ENCODE measurements at places on chromosomes 5 and 9.

DNA sequence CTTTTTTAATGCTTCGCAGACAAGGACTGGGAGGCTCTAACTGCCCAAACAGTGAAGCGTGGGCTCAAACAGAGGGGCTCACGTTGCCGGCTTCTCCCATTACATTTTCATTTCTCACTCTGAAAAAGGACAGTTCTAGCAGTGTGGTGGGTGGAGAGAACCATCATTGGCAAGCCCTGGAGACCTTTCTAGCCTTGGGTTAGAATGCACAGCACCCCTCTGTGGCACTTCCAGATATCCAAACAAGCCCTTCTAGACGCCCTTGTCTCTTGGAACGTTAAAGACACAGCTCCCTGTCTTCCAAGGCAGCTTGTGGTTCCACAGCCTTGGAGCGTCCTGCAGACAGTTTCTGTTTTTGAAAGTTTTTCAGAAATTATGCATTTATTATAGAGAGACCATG, 52.1 kb downstream of the MVB12B start:
- no peak for DNase-seq

DNA sequence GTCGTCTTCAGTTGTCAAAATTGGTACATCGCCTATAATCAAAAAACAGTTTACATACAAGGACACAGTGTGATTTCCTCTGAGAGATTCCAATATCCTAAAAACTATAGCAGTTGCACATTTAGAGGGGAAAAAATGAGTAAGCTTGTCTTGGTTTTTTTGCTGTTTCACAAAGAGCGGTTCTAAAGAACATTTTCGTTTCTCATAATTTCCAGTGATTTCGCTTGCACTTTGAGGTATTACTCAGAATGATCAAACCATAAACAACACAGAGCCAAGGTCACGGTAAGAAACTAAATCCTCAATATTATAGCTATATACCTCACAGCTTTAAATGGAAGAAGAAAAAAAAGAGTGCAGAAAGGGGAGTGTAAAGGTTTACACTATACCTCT, 861 bp downstream of the MTX3 start:
- no peak for DNase-seq

DNA sequence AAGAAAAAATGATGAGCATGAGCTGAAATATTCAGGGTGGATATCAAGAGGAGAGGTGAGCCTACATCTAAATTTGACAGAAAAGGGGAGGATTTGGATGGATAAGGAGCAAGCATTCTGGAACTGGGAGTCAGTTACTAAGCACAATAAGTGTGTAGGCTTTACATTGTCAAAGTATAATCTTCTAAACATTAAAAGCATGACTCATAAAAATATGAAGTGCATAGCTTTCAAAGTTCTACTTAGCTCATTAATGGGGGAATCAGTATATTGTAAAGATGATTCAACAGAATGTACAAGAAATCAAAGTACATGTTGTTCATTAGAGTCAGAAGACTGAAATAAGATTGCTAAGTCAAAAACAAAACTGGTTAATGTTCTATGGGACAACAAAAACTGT, 248.0 kb upstream of the GAS1 start:
- DNase-seq, result no peak

GRCh38 chr9:123116036-123116435, 82.6 kb downstream of the GPR21 start:
- DNase-seq, result no peak

DNA sequence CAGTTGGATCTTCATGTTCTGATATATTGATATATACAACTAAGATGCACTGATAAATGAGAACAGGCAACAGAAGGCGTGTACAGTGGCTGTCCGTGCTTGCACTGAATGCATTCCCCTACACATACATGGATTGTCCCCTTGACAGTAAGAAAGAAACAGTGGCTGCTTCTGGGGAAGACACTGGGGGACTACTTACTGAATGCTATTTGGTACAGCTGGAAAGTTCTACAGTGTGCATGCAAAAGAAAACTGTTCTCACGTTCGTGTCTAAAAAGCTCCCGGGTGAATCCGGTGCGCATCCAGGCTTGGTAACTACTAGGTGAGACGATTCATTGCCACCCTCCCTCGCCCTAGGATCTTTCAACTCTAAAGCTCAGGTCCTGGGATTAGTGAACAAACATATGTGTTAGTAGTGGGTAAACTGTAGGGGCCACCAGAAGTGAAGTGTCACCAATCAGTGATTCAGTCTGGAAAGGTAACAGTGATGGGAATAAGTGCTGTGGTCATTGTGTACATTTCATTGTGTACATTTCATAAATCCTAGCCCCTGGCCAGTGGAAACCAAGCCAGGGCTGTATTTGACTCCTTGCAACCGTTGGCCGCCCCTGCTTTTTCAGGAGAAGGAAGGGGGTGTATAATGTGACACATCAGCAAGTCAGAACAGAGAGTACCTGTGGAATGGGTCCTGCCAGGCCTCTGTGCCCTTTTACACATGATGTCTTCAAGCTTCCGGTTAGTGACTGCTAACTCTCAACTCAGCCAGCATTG, 46.3 kb upstream of the BOD1 start:
- DNase-seq, result no peak

DNA sequence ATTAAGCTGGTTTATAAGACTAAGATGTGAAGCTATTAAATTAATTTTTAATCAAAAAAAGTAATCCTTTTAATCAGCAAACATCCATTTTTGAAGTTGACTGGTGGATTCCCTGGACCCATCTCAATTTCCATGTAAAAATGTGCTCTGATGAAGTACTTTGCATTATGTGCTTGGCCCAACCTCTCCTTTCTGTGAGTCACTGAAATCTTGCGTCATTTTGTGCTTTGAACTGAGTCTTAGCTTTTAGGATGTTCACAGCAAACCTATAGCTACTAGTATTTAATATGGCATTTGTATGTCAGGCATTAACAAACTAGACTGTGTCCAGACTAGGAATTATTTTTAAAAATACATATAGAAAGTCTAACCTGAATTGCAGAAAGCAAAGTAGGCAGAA, 55.0 kb upstream of the CDH12 start:
- no peak for DNase-seq

GRCh38 chr5:1167361-1167727, 34.1 kb upstream of the SLC6A19 start:
- no peak for DNase-seq

GRCh38 chr5:110338341-110339083, 388.0 kb downstream of the TMEM232 start:
- DNase-seq, result no peak

DNA sequence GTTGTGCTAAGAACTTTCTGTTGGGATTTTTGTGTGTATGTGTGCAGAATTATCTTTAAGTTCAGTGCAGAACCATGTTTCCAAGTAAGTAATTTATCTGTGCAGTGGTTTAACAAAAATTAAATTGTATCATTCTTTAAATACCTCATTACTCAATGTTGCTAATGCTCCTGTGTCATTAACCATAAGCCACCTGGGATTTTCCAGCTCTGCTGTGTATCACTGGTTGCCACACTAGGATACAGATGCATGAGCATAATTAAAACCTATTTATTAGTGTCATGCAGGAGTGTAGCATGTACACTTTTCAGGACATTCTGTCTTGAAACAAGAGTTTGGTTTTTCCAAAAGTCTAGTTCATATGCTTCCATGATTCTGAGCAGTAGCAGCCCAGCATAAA, 120.4 kb upstream of the PTGER4 start:
- DNase-seq, result no peak

DNA sequence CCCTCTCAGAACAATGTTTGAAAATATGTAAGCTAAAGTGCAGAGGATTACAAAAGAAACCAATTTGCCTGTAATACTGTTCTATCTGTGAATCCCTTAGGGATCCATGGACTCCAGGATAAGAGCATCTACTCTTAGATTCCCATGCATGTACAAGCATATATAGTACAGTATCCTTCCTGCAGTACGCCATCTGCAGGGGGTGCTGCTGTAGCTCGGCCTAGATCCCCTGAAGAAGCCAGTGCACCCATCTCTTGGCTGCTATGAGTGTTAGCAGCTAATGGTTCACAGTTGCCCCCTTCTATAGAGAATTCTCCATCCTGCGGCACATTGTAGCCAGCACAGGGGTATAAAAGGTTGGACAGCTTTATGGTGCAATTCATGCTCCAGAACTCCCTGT, 61.8 kb upstream of the SLC30A5 start:
- DNase-seq, result peak; percentile 26

DNA sequence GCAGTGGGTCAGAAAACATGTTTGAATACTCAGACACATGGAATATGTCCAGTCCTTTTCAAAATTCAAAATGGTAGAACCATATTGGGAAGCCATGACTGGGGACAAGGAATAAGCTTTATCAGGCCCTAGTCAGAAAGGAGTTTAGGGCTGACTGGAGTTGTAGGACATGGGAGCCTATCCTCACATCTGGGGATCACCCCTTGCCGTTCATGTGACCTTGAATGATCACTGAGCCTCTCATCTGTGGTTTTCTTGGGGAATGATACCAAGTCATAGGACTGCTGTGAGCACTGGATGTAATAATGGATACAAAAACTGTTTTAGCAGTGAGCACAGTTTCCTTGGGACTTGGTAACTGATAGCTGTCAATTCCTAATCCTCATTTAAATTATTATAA, 84.7 kb downstream of the IQGAP2 start:
- DNase-seq, result no peak

DNA sequence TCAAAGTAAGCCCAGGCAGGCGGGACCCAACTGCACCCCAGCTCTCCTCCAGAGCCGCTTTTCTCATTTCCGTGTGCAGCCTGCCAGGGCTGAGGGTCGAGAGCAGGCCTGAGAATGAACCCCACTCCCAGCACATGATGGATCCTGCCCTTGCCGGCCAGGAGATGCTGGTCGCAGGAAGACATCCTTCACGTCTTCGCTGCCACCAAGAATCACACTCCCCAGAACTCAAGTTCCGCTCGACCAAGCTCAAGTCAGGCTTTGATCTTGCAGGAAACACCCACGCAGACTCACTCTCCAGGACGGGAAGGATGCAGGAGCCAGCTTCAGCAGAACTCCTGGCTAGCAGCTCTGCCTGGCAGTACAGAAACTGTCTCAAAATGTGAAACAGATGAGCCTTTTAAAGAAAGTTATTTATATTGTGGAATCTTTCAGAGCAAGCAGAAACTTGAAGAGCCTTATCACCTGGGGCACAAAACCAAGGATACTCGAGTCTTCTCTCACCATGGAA, 102.4 kb downstream of the ROR2 start:
- no peak for DNase-seq

- peak; percentile 47 for DNase-seq
These were observed 896 bp downstream of the EBF1 start for GRCh38 chr5:159098603-159099436.

Measured in Kasumi-1 (cell line).